ENCODE measurements at places on chromosomes 13 and 19. TPM values are rescaled to one million over a fixed set of nuclear protein-coding genes. Genes with fewer than 3 reads are reported as not detected.

Gene NLRP5
- total RNA-seq: not detected

Gene EDNRB
- 16.4 TPM for total RNA-seq

DNA sequence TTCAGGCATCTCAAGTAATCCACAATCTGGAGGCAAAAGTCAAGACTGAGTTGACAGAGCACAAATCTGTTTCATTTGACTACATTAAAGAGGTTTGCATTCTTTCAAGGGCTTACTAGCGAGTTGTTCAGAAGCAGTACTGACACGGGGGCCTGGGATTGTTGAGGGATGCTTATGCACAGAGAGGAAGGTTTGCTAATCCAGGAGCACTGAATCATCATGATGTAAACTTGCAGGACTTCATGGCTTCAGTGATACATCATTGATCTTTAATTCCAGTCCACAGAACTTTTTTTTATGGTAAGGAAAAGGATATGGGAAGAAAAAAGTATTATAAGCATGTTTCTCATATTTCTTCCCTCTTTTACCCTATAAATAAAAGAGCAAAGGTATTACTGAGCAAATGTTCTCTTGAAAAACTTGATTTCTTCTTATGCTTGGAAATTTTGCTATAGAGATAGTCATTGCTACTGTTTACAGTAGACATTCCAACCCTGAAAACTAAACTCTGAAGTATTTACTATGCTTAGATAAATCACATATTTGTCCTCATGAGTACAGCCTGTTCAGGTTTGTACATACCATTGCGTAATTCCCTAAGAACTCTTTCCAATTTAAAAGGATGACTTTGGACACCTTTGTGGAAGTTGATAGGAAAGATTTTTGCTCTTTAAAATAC is 65.8 kb upstream of the KPNA3 start:
- no peak for DNase-seq

- peak; percentile 85 for DNase-seq
Observed at GRCh38 chr19:6021878-6022569, 44.1 kb upstream of the RANBP3 start.

DNA sequence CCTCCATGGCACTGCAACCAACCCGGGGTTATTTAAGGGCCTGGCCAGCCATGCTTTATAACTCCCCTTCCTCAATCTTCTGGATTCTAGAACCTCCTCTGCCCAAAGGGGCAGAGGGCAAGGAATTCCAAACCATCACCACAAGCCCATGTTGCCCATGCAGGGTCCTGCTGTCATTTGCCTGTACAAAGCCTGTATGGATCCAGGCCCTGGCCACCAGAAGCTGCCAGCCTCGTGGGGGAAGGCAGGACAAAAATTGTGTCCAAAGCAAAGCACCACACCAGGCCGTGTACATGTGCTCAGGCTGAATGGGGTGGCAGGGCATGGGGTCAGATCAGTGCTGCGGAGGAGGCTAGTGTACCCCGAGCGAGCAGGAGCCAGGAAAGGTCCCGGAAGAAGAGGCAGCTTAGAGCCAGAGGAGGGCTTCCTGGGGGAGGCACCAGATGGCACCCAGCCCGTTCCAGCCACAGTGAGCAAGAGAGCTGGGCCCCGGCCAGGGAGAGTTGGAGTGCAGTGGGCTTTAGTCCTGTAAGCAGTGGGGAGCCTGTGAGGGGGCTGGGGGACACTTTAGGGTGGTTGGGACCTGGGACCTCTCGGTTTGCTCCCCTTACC is 35.8 kb downstream of the CAPN12 start:
- no peak for DNase-seq
